Vagina (tissue), 2 donors: ENCODE measurements at places on chromosomes 7 and 10. TPM values are rescaled to one million over a fixed set of nuclear protein-coding genes. Genes with fewer than 3 reads are reported as not detected.

DNA sequence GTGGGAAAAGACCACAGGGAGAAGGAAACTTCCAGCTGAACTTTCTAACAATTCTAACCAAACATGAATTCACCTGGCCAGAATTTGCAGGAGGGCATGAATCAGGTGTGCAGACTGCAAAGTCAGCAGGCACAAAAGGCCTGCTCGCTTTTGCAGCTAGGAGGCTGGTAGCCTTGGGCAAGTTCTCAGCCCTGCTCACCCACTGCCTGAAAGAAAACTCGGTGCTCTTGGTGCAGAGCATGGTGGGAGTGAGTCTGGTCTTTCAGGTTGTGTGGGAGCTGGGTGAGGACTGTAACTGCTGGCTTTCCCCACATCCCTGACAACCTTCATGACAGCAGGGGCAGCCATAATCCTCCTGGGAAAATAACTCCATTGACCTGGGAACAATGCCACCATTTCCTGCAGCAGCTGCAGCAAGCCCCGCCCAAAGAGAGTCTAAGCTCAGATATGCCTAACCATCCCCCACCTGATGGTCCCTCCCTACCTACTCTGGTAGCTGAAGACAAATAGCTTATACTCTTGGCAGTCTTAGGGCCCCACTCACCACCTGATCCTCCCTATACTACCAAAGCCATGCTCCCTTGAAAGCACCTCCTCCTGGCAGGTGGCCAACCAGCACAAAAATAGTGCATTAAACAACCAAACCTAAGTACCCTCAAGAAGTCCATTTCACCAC lies 31.6 kb downstream of the ZNF117 start:
- no peaks in the 10 kb centered on the region for H3K27me3 ChIP-seq
- H3K27ac ChIP-seq: no peak overlapping the region
- no peak for DNase-seq
- H3K36me3 ChIP-seq: no peaks in the 10 kb centered on the region
- H3K4me1 ChIP-seq: no peaks in the 10 kb centered on the region
- H3K4me3 ChIP-seq: no peak overlapping the region

DNA sequence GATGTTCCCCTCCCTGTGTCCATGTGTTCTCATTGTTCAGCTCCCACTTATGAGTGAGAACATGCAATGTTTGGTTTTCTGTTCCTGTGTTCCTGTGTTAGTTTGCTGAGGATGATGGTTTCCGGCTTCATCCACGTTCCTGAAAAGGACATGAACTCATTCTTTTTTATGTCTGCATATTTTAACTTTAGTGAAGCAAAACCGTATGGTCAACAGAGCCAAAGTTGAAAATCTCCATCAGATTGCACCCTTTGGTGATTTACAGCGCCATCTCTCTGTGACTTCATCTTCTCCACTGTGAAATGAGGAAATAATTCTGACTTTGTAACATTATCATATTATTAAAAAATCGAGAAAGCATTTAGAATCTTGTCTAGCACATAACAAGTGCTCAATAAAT lies 132.3 kb upstream of the PLXDC2 start:
- H3K27me3 ChIP-seq: no peaks in the 10 kb centered on the region
- DNase-seq: no peak
- H3K36me3 ChIP-seq: no peaks in the 10 kb centered on the region
- no peak overlapping the region for H3K4me3 ChIP-seq
- H3K27ac ChIP-seq: no peak overlapping the region

- H3K36me3 ChIP-seq: no peaks in the 10 kb centered on the region
- H3K27me3 ChIP-seq: no peaks in the 10 kb centered on the region
- no peak overlapping the region for H3K4me3 ChIP-seq
- DNase-seq: no peak
- H3K4me1 ChIP-seq: no peaks in the 10 kb centered on the region
Measured at GRCh38 chr7:157793087-157793353, 456.2 kb downstream of the DNAJB6 start.

DNA sequence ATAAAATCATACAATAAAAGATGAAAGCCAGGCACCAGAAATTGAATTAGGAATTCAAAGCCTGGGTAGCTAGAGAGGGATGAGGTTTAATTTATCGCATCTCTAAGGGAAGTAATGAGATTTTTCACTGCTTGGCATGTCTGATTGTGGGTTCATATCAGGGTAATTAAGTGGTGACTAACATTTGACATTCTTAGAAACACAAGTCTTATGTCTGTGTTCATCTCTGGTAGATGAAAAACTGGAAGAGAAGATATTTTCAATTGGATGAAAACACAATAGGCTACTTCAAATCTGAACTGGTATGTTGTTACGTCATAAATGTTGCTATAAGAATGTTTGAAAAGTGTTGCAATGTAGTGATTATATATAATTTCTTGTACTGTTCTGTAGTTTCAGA lies 36.8 kb upstream of the ARMS2 start:
- no peak overlapping the region for H3K4me3 ChIP-seq
- H3K27ac ChIP-seq: no peak overlapping the region
- peaks cover 28% of the 10 kb centered on the region for H3K36me3 ChIP-seq
- DNase-seq: no peak

- H3K4me1 ChIP-seq: no peaks in the 10 kb centered on the region
- H3K27me3 ChIP-seq: no peaks in the 10 kb centered on the region
- no peak for DNase-seq
- H3K36me3 ChIP-seq: no peaks in the 10 kb centered on the region
- H3K4me3 ChIP-seq: no peak overlapping the region
Measured at GRCh38 chr10:52818019-52818418, 45.4 kb upstream of the MBL2 start.

- no peak overlapping the region for H3K27ac ChIP-seq
- no peaks in the 10 kb centered on the region for H3K27me3 ChIP-seq
- no peak for DNase-seq
- no peaks in the 10 kb centered on the region for H3K36me3 ChIP-seq
Measured at GRCh38 chr7:106126170-106126938, 14.2 kb upstream of the SYPL1 start.

GRCh38 chr10:132229096-132229495 lies 42.3 kb downstream of the DPYSL4 start:
- no peak for DNase-seq
- H3K4me1 ChIP-seq: peaks cover 9% of the 10 kb centered on the region
- no peak overlapping the region for H3K27ac ChIP-seq
- H3K4me3 ChIP-seq: no peak overlapping the region
- no peaks in the 10 kb centered on the region for H3K27me3 ChIP-seq
- H3K36me3 ChIP-seq: no peaks in the 10 kb centered on the region

DNA sequence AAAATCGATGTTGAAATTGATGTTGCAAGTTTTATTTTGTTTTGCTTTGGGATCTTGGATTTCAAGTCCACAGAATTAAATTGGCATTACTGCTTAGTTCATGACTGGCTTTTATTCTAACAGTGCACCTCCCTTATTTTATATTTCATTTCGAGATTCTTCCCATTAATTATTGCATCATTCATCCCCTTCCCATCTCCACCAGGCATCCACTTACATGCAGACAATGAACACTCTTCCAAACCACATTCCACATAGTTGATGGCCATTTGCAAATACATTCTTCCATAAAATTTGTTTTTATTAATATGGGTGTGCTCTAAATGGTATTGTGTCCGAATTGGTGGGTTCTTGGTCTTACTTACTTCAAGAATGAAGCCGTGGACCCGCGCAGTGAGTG lies 15.6 kb upstream of the SCIN start:
- DNase-seq: no peak
- H3K27me3 ChIP-seq: no peaks in the 10 kb centered on the region
- H3K27ac ChIP-seq: no peak overlapping the region
- H3K4me1 ChIP-seq: no peaks in the 10 kb centered on the region
- no peak overlapping the region for H3K4me3 ChIP-seq
- no peaks in the 10 kb centered on the region for H3K36me3 ChIP-seq

DNA sequence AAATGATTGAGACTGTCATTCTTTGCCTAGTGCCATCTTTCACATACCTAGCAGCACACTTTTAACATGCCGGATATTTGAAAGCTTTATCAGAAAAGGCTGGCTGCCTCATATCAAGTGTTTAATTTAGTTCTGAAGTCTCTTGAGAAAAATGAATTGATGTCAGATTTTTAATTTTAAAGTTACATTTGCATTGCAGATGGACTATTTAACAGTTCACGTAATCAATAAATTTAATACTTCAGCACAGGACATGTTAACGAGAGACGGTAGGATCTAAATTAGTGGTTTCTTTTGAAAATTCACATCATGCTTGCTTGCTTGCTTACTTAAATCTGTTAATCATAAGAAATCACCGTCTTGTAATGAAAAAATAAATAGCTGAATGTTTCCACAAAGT lies 51.6 kb downstream of the COL1A2 start:
- H3K27ac ChIP-seq: no peak overlapping the region
- no peaks in the 10 kb centered on the region for H3K4me1 ChIP-seq
- no peaks in the 10 kb centered on the region for H3K36me3 ChIP-seq

DNA sequence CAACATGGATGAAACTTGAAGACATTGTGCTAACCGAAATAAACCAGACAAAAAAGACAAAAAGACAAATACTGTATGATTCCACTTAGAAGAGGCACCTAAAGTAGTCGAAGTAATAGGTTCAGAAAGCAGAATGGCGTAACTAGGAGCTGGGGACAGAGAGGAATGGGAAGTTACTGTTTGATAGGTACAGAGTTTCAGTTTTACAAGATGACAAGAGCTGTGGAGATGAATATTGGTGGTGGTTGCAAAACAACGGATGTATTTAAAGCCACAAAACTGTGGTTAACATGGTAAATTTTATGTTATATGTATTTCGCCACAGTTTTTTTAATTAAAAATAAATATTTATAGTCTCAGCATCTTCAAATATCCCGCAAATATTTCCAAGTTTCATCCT lies 64.1 kb upstream of the DIP2C start:
- H3K27me3 ChIP-seq: no peaks in the 10 kb centered on the region
- no peaks in the 10 kb centered on the region for H3K4me1 ChIP-seq
- no peak for DNase-seq
- no peak overlapping the region for H3K27ac ChIP-seq
- no peaks in the 10 kb centered on the region for H3K36me3 ChIP-seq

- H3K4me1 ChIP-seq: no peaks in the 10 kb centered on the region
- H3K27ac ChIP-seq: no peak overlapping the region
- no peak for DNase-seq
- H3K4me3 ChIP-seq: no peak overlapping the region
- no peaks in the 10 kb centered on the region for H3K36me3 ChIP-seq
Measured at GRCh38 chr7:22664988-22665798, 61.8 kb upstream of the IL6 start.

- no peaks in the 10 kb centered on the region for H3K27me3 ChIP-seq
- H3K4me1 ChIP-seq: no peaks in the 10 kb centered on the region
- no peak for DNase-seq
- no peak overlapping the region for H3K27ac ChIP-seq
- H3K36me3 ChIP-seq: no peaks in the 10 kb centered on the region
- no peak overlapping the region for H3K4me3 ChIP-seq
Measured at GRCh38 chr7:123289200-123289599, 89.4 kb upstream of the SLC13A1 start.

DNA sequence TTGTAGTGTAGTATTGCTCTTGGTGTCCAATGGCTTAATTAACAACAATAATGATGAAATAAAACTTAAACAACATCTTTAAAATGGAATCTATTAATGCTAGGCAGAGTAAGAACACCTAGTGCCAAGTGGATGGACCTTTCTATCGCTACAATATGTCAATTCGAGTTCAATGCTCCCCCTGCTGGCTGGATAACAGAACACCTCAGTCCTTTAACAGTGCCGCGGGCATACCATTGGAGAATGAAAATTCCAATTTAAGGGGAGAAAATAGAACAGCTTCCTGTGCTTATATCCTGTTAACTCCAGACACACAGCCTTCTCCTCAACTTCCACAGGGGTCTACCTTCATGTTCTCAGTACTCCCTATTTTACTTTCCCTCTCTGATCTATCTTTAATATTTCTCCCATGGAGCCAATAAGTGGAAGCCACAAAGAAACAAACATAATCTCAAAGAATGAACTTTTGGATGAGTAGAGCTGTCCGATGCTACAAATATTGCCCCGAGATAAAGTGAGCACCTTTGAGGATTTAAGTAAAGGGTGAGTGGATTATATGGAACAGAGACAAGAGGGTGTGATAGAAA lies 41.4 kb downstream of the COL1A2 start:
- H3K4me1 ChIP-seq: no peaks in the 10 kb centered on the region
- DNase-seq: no peak
- H3K36me3 ChIP-seq: no peaks in the 10 kb centered on the region
- H3K27me3 ChIP-seq: no peaks in the 10 kb centered on the region
- no peak overlapping the region for H3K27ac ChIP-seq

DNA sequence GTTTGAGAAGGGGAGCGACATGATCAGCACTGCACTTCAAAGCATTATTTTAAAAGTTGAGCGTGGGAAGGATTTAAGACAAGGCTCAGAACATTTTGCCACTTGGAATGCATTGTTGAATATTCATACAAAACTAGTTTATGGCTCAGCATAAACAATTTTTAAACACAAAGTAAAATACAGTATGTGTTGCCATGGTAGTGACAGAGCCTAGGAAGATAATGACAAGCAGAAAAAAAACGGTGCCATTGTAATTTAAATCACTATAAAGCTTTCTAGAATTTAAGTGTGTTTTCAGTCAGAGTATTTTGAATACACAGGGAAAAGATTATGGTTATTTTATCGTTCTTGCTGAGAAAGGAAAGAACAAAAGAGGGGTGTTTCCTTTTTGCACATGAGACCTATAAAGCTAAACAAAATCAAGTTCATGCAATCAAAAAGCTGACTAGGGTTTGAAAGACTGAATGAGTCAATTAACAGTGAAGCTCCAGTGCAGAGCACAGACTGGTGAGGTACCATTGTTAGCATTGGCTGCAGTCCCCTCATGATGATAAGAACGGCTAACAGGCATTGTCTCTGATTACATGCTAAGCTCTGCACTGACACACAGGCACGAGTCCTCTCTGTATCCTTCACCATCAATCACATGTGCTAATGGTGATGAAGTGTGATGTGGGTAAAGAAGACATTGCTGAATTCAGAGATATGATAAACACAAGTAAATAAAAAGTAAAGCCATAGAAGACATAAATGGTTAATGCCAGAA lies 181.9 kb upstream of the VSTM2A start:
- H3K27me3 ChIP-seq: no peaks in the 10 kb centered on the region
- no peak overlapping the region for H3K27ac ChIP-seq
- no peaks in the 10 kb centered on the region for H3K4me1 ChIP-seq
- H3K36me3 ChIP-seq: no peaks in the 10 kb centered on the region
- H3K4me3 ChIP-seq: no peak overlapping the region
- DNase-seq: no peak

ANXA8 gene
- total RNA-seq: 135 TPM

TEX47 gene
- total RNA-seq: not detected

TBRG4 gene
- 71.2 TPM for total RNA-seq

CPA2 gene
- total RNA-seq: not detected

ACHE gene
- 9.3 TPM for total RNA-seq

ELFN1 gene
- 2.2 TPM for total RNA-seq

EEF1AKMT2 gene
- 17.9 TPM for total RNA-seq

PRKCQ gene
- total RNA-seq: 3.7 TPM
